ENCODE measurements at places on chromosomes 1 and 21.

GRCh38 chr1:173914366-173914871 is 2.7 kb downstream of the SERPINC1 start:
- DNase-seq = no peak

- no peak for DNase-seq
Observed at GRCh38 chr1:234686035-234686434, 76.1 kb upstream of the IRF2BP2 start.

GRCh38 chr1:110318046-110318445 is 21.1 kb upstream of the RBM15 start:
- no peak for DNase-seq

DNA sequence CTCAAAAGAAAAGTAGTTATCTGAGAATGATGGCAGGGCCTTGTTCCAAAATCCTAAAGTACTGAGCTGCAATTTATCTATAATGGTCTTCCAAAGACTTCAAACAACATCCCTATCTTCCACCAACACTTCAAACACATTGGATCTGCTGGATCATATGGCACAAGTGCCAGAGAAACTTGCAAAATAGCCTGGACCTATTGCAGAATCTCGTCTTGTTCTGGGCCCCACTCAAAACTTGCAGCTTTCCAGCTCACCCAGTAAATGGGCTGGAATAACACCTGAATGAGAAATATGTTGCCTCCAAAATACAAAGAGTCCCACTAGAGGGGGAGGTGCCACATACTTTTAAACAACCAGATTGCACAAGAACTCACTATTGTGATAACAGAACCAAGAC is 44.0 kb upstream of the PKN2 start:
- DNase-seq = no peak

GRCh38 chr1:54362881-54363340 is 43.3 kb downstream of the SSBP3 start:
- no peak for DNase-seq

GRCh38 chr1:173014160-173014559 is 36.6 kb downstream of the TNFSF18 start:
- no peak for DNase-seq

- DNase-seq = no peak
Observed at GRCh38 chr1:44265656-44266358, 52.5 kb downstream of the DMAP1 start.

- DNase-seq = no peak
Observed at GRCh38 chr1:151142411-151143056, 3.9 kb downstream of the SEMA6C start.

DNA sequence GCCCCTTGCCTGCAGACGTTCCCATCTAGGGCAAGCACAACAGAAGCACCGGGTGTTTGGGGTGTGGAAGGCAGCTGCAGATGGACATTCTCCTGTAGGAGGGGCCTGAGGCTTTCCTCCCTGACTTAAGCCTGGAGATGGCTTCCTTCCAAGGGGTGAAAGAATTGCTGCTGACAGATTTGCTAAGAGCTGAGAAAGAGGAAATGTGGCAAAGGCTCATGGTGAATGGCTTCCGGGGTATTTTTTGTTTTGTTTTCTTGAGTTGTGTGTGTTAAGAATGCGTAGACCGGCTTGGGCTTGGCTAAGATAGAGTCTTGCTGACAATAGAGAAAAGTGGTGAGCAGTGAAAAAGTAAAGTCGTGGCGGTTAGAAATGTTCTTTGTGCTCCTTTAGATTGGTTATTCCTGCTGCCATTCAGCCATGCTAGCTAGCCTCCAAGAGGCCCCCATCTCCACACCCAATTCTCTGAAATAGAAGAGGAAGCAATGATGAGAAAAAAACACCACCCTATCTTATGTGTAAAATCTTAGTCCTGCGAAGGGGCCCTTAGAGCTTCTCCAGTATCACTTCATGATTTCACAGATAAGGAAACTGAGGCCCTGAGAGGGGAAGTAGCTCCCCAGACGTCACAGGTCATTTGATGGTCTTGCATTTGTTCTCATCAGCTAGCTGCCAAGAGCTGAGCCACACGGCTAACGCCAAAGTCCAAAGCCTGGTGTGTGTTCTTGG is 36.9 kb downstream of the EIF2D start:
- no peak for DNase-seq

DNA sequence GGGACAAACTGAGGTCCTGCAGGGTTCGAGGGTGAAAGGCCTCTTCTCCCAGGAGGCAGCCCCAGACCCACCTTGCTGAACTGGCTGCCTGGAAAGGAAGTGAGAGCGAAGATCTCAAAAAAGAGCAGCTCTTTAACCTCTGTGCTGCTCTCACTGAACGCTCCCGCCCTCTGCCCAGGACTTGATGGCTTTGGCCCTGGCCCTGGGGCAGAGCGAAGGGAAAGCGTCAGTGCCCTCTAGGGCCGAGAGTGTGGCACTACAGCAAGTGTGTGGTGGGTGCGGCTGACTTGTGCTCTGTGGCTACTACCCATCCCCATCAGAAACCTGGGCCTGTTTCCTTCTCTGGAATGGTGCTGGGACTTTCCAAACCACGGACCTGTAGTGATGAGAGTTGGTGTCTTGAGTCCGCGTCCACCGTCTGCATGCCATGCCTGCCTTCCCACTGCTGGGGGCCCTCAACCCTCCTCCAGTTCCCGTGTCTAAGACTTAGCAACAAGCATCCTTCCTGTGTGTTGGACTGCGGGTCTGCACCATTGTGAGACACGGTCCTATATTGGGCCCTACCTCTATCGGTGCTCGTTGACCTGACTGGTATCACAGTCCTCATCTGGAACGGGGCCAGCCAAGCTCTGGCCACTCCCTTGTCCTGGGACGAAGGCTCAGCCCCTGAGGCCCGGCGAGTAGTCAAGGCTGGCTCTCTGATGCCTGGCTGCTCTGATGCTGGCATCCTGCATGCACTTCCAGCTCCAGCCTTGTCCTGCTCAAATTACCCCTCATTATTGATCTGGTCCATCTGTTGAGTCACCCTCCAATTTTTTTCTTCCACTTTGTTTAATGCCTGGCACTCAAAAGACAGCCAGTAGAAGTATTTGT is 180.3 kb downstream of the DISC1 start:
- no peak for DNase-seq

Measured in stimulated activated CD4-positive, alpha-beta T cell treated with anti-CD3 and anti-CD28 coated beads, Interleukin-1b, Interleukin-23, amount 100 ng/mL, for 1 hour (primary cell).